ENCODE measurements at places on chromosomes 4 and X. TPM values are rescaled to one million over a fixed set of nuclear protein-coding genes. Genes with fewer than 3 reads are reported as not detected.

DUSP9 gene
- 0.14 TPM for total RNA-seq

IL2RG gene
- total RNA-seq, result 302 TPM

NXF2B gene
- total RNA-seq, result not detected

TENT5D gene
- not detected for total RNA-seq

TMPRSS11D gene
- not detected for total RNA-seq

GNRHR gene
- total RNA-seq, result not detected

CTAG2 gene
- total RNA-seq, result not detected

DMP1 gene
- not detected for total RNA-seq

TBX22 gene
- total RNA-seq, result not detected

SPACA5 gene
- not detected for total RNA-seq

AKAP14 gene
- total RNA-seq, result not detected

SYTL4 gene
- not detected for total RNA-seq

MAGEE2 gene
- total RNA-seq, result not detected

BTK gene
- 1.3 TPM for total RNA-seq

TMEM175 gene
- 11.0 TPM for total RNA-seq

SH3RF1 gene
- 0.34 TPM for total RNA-seq

CCKAR gene
- not detected for total RNA-seq

CDK16 gene
- 56.1 TPM for total RNA-seq

RNF175 gene
- total RNA-seq, result not detected

RELL1 gene
- 13.8 TPM for total RNA-seq

MAGEA10 gene
- total RNA-seq, result not detected

FAM47E gene
- not detected for total RNA-seq

NOA1 gene
- total RNA-seq, result 32.1 TPM

STPG2 gene
- total RNA-seq, result 0.18 TPM

CHRNA9 gene
- total RNA-seq, result 0.38 TPM

HELT gene
- total RNA-seq, result not detected

Measured in activated CD8-positive, alpha-beta T cell treated with anti-CD3 and anti-CD28 coated beads for 36 hours (primary cell).